ENCODE measurements at places on chromosomes 7 and 10.

DNA sequence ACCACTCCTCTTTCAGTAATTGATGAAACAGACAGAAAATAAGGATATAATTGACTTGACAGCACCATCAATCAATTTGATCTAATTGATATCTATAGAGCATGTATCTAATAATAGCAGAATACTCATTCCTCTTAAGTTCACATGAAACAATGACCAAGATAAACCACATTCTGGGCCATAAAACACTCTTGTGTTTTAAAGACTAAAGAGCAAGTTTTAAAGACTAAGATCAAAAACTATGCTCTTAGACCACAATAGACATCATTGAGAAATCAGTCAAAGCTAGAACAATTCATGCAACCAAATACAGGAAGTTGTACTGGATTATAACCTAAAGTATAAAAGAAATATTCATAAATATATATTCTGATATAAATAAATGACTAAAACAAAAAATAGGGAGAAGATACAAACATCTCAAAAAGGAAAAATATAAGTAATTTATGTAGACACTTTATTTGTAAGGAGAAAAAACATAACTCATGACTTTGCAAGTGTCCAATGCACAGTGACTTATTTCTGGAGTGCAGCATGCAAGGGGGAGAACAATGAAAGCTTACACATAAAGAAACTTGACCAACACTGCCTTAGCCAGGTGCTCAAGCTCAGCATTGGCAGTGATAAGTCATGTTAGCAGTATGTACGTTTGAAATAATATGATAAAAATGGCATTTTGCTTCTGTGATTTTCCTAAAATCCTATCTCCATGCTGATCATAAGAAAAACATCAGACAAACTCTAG lies 312.7 kb upstream of the IGFBP3 start:
- DNase-seq: no peak

GRCh38 chr10:131448883-131449282 lies 137.4 kb upstream of the TCERG1L start:
- DNase-seq: no peak

GRCh38 chr10:18501198-18501597 lies 150.2 kb downstream of the NSUN6 start:
- no peak for DNase-seq

DNA sequence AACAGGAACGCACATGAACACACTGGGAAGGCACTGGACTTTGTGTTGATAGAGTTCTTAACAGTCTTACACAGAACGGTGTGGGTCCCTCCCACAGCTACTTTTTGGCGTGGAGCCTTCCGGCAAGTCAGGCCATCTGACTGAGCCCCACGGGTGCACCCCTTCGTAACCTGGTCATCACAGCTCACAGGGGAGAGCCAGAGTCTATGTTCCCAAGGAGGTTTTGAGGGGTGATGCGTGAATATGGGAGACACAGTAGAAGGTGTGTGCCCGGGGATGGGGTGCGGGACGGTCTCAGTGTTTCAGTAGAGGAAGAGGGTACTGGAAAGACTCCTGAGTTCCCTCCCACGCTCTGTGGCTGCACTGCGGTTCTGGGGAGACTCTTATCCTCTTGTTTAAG lies 291.7 kb downstream of the DNAJB6 start:
- no peak for DNase-seq

DNA sequence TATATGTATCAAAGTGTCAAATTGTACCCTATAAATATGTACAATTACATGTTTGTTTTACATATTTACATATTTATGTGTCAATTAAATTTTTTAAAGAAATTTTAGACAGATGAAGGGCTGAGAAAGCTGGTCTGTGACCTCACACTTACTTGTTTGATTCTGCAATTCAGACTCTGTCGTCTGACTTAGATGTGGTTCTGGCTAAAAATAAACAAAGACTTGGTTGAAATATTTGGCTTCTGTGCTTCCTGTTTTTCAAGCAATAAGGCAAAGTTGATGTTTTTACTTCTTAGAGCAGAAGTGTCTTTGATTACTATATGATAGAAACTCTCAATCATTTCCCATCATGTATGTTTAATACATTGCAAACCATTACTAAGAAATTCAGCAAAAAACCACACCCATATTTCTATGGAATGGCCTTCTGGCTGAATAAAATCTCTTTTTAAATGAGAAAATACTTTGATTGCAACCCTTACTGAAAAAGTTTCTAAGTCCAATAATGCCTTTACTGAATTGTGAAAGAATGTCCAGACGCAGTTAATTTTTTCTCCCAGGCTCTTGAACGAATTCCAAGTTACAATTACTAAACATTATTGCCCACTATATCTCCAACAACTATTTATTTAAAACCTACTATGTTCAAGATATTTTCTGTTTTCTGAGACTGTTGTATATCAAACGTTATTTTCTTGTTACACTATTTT lies 59.5 kb upstream of the PRKG1 start:
- DNase-seq: no peak

DNA sequence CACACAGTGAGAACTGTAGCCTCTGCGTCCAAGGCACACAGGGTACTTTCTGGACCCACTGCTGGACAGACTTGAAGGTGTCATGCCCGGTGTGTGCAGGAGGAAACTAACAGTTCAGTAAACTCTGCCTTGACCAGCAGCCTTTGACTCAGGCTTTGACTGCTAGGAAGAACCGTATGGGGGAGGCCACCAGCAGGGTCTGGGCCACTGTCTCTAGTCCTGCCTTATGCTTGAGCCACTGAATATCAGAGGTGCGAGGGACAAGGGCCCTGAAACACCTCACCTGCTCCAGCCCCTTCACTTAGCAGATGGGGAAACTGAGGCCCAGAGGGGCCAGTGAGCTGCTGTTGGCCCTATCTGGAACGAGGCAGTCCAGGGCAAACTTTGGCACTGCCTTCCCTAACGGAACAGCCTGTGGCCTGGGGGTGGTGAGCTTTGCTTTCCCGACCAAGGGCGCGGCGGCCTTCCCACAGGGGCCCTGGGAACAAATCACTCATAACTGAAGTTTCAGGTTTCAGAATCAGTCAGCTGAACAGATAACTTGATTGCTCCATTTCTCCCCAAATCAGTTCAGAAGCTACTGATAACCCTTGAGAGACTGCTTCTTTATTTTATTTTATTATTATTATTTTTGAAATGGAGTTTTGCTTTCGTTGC lies 130.0 kb downstream of the FAM53B start:
- no peak for DNase-seq

DNA sequence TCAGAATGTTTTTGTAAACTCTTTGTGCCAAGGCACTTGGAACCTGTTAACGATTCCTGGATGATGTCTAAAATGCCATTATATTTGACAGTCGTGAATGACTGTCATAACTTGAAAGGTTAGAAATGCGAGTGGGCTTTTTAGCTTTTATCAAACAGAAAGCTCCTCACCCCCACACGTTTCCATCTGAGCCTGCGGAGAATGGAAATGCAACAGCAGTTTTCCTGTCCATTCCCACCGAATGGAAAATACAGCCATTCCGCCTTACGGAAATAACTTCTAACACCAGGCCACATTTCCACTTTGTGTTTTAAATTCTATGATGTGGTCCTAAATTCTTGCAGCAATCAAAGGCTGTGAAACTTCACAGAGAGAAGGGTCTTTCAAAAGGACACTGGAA lies 83.8 kb downstream of the ELMO1 start:
- no peak for DNase-seq

GRCh38 chr7:139264220-139264619 lies 33.2 kb downstream of the UBN2 start:
- DNase-seq: no peak

- DNase-seq: no peak
These were observed 9.0 kb downstream of the FAS start for GRCh38 chr10:88999625-89000024.

DNA sequence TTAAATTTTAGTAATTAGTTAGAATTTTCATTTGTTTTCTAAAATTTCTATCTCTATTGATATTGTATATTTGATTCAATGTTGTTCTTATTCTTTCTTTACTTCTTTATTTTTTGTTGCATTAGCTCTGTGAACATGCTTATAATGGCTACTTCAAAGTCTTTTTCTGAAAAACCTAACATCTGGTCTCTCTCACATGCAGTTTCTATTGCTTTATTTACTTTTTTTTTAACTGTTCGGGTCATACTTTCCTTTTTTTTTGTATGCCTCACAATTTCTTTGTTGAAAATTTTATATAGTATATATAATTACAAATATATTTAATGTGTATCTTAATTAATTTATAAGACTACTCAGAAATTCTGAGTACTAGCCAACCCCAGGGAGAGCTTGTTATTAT lies 52.1 kb upstream of the PLXDC2 start:
- DNase-seq: no peak

GRCh38 chr10:84447701-84448400 lies 119.5 kb downstream of the CCSER2 start:
- DNase-seq: no peak

GRCh38 chr10:78914502-78915189 lies 154.1 kb upstream of the ZMIZ1 start:
- no peak for DNase-seq

GRCh38 chr7:126589068-126589684 lies 663.6 kb downstream of the GRM8 start:
- no peak for DNase-seq

GRCh38 chr7:151623766-151624165 lies 104.1 kb upstream of the RHEB start:
- no peak for DNase-seq

GRCh38 chr7:46854958-46855473 lies 726.9 kb downstream of the TNS3 start:
- DNase-seq: no peak

GRCh38 chr10:70478191-70479164 lies at the start of gene PALD1:
PALD1 (plus strand) TSS chr10:70478767; CDS start chr10:70525952, 47,185 bp downstream.
- DNase-seq: peak; percentile 33

Measured in T-helper 1 cell (primary cell).